Omental fat pad (tissue), 4 donors: ENCODE measurements at places on chromosomes 1 and 21.

DNA sequence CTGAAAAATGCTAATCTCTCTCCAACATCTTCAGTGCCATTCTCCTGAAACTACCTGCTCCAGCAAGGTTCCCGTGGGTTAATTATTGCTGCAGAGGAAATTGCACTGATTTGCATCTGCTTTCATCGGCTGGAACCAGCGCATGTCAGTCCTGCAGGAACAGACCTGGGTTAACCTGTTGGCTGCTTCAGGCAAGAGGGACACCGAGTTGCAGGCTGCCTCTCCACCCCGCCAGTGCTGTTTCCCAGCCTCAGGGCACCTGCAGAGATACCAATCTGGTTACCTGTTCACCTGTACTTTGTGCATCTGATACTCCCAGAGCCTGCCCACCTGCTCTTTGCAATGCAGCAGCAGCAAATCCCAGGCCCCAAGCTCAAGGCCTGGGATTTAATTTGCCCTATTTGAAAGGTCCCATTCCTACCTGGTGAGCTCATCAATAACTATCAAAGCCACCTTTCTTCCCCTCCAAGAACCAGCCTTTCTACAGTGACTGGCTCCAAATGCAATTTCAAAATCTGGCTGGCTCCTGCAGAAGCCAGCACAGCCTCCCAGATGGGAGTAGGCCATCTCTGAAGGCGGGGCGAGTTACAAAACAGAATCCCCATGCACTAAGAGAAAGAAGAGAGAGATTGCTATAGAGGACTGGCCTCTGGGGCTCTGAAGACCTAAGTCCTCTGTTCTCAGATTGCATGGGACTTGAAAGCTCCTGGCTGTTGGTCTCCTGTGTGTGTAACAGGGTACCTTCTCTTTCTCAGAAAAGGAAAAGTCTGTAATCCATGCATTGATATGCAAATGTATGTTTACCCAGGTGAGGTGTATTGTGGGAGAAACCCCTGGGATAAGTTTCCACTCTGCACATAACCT, 67.8 kb downstream of the TOMM20 start:
- DNase-seq, result no peak

DNA sequence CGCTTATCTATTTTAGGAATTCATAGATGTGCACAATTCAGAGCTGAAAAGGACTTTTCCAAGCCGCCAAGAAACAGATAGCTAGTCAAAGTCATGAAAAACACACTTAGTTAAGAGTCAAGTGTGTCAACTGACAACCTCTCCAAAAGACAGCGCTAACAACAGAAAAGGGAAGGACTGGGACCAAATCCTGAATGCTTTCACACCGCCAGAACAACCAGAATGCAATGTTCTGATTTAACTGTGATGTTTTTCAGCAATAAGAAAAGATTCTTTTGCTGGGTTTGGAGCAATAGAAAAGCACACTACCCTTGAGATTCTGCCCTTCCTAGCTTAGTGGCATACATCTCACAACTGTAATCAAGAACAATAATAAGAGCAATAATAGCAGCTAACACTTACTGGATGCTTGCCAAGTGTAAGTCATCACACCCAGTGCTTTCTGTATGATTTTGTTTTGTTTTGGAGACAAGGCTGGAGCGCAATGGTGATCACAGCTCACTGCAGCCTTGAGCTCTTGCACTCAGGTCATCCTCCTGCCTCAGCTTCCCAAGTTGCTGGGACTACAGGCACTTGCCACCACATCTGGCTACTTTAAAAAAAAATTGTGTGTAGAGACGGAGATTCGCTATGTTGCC, 33.9 kb upstream of the SDC3 start:
- no peak for DNase-seq

GRCh38 chr1:1672181-1672965, 13.6 kb upstream of the CDK11B start:
- DNase-seq, result no peak

DNA sequence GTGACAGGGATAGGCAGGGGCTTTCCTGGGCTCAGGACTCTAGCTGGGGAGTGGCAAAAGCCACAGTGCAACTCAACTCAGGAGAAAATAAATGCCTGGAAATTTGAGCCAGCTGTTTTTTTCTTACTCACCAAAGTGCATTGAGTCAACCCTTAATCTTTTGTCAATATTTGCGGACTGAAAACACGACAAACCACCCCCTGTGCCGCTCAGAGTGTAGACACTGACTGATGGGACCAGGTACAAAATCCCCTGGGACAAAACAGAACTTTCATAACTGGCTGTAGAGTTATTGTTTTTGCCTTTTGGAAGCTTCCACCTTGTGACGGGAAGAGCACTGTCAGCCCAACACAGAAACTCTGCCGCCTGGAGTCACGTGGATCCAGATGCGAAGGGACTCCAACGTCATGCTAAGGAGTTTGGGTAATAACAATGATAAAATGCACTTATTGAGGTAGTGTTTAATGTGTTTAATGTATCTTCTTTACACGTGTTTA, 164.6 kb downstream of the PLPP3 start:
- no peak for DNase-seq

DNA sequence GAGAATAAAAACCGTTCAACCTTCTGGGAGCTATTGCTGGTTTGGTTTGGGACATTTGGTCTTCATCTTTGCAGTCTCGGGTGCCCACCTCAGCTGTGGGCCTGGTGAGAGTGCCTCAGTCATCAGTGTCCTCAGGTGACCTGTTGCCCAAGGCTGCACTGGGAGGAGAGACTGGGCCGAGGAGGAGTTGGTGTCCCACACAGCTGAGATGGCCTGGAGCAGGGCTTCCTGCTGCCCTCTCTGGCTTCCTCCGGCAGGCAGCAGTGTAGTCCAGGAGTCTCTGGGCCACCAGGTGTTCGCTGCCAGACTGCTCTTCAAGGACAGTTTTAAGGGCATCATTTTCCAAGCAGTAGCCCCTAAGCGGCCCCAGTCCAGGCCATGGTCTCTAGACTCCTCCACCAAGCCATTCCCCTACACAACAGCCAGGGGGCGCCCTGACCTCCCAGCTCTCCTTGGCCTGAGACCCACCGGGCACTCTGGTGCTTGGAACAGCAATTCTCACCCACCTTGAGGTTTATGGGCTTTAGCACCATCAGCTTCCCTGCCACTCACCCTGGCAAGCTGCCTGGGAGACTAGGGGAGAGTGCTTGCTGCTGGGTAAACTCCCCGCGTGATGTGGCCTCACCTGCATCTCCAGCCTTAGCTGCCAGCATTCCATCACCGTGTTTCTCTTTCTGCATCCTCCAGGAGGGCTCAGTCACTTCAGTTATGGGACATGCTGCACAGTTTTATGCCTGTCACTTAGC, 9.1 kb upstream of the SYTL1 start:
- no peak for DNase-seq

DNA sequence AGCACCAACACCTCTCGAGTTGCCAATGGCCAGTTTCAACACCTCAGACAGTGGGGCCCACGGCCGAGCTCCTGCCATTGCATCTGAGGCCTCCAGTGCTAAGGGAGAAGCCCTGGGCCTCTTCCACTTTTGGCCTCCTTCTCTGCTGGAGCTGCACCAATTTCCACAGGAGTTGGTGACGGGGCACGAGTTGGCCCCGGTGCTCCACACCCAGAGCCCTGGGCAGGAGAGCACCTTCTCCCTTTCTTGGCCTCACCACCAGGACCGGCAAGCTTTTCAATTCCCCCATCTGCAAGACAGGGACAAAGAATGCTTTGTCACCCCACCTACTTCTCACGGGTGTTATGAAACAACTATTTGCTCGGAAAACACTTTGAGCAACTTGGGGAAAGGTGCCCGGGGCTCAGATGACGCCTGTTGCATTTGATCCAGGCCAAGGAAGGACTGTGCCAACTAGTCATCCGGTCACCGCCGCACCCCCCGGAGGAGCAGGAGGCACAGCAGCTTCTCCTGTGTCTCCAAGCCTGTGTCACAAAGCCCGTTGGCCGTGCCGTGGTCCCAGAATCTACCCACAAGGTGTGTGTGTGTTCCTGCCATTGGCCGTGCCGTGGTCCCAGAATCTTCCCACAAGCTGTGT, 55.2 kb downstream of the TOMM20 start:
- no peak for DNase-seq

GRCh38 chr21:31647650-31648049, 11.8 kb upstream of the SOD1 start:
- DNase-seq, result no peak

- no peak for DNase-seq
These were observed 21.8 kb downstream of the ACTA1 start for GRCh38 chr1:229412056-229412455.

DNA sequence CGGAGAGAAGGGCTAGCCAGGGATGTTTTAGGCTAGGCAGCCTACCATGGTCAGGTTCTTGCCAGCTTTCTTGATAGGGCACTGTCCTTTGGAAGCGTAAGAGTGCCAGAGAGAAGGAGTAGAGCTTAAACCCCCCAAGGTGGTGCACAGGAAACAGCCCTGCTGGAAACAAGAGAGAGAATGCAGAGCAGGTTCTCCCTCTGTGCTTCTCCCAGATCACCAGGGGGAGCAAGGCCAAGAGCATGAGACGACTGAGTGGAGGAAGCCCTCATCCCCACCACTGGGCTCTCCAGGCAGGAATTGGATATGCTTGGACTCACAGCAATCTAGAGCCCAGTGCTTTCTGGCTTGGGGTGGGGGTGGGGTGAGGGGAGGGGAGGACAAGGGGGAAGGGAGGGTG, 49.8 kb downstream of the ATP2B4 start:
- DNase-seq, result no peak

GRCh38 chr21:44013380-44014088, 1.4 kb downstream of the TRAPPC10 start:
- no peak for DNase-seq

DNA sequence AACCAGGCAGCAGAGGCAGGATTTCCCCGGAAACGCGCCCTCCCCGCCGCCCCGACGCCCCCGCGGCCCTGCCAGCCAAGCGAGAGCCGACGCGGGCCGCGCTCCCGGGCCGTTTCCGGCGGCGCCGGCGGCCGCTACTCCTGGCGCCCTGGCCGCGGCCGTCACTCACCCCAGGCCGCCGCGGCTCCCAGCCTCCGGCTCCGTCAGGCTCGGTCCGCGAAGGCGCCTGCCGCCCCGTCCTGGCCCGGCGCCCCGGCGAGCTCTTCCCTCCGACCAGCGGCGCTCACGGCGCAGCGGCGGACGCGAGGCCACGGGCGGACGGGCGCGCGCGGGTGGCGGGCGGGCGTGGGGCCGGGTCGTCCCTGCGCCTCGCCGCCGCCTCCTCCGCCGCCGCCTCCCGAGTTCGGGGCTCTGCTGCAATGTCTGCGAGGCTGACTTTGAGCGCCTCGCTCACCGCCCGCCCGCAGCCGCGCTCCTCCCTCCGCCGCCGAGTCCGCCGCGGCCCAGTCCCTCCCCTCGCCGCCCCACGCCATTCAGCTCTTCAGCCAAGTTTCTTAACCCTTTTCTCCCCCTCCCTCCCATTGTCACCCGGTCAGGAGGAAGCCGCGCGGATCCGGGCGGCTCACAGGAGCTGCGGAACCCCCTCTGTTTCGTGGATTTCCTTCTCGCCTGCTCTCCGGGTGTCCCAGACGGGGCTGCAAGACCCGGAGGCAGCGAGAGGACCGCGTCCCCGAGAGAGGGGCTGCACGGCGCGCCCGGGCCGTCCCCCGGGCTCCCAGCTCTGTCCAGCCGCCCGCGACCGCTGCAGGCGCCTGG, at the start of gene NRIP1:
Gene NRIP1 (minus strand): TSS at position 425 of the 816 bp plus-strand sequence. CDS start 96,808 bp downstream, outside the sequence.
- DNase-seq, result peak; percentile 31

GRCh38 chr21:37532868-37533780, 166.6 kb downstream of the DYRK1A start:
- DNase-seq, result no peak

DNA sequence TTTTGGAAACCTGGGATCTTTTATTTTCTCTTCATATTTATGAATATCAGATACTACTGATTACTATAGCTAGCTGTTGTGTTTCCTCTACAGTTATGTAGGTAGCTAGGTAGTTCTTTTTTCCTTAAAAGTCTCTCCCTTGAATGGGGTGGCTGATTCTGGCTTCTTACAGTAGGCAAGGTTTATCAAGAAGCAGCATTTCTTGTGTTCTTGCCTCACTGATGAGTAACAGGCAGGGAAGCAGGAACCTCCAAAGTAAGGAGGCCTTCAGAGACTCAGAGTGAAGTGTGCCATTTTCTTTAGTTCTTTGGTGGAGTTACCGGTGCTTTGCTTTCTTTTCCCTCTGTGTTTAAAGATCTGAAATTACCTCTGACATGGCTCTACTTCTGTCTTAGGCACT, 56.0 kb downstream of the ZMYM4 start:
- DNase-seq, result no peak

- no peak for DNase-seq
These were observed 243.0 kb upstream of the PROX1 start for GRCh38 chr1:213744780-213745179.

- DNase-seq, result no peak
These were observed 19.6 kb downstream of the TMCC2 start for GRCh38 chr1:205247130-205247921.

- DNase-seq, result no peak
These were observed 59.4 kb upstream of the ATP1B1 start for GRCh38 chr1:169047074-169047473.

DNA sequence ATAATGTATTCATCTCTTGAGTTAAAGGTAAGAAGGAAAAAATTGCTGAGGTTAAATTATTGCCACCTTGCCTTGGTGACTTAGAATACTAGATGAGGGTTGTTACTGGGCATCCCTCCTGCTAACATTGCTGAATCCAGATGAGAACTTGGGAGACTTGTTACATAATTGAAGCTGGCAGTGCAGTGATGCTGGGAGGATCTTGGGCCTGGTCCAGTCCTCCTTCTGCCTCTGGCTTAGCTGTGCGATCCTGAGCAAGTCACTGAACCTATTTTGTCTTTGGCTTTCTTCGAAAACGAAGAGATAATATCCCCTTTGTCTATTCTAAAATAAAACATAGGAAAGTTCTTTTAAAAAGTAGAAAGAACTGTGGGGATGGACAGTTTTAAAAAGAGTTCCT, 244.9 kb upstream of the NRIP1 start:
- DNase-seq, result no peak

DNA sequence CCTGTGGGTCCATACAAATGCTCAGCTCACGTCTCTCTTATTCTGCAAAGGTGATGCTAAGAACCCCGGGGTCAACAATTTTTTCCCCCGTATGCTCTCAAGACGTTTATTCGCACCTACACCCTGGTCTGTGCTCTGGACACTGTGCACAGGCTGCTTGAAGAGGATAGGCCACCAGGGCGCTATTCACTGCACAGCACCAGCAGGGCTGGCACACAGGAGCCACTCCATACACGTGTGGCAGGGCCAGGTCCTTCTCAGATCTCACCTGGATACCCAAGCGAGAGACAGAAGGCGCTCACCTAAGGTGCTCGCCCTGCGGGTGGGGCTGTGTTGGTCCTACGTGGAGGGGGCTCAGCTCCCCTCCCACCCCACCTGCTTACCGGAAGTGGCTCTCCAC, 16.7 kb downstream of the TMEM63A start:
- no peak for DNase-seq

GRCh38 chr21:26164311-26164710, 6.3 kb downstream of the APP start:
- no peak for DNase-seq

- no peak for DNase-seq
These were observed 35.5 kb upstream of the ASB17 start for GRCh38 chr1:75967719-75968118.
